Kidney capillary endothelial cell (primary cell): ENCODE measurements at places on chromosomes 6 and 20.

GRCh38 chr6:131784561-131784960 is 23.3 kb upstream of the ENPP1 start:
- DNase-seq: no peak

- no peak for DNase-seq
Observed at GRCh38 chr6:149544646-149545257, 1.1 kb downstream of the PPIL4 start.

- DNase-seq: peak; percentile 54
Observed at GRCh38 chr6:139569566-139569965, 195.1 kb upstream of the CITED2 start.

GRCh38 chr6:134123666-134124208 is 71.3 kb upstream of the SLC2A12 start:
- peak; percentile 44 for DNase-seq

DNA sequence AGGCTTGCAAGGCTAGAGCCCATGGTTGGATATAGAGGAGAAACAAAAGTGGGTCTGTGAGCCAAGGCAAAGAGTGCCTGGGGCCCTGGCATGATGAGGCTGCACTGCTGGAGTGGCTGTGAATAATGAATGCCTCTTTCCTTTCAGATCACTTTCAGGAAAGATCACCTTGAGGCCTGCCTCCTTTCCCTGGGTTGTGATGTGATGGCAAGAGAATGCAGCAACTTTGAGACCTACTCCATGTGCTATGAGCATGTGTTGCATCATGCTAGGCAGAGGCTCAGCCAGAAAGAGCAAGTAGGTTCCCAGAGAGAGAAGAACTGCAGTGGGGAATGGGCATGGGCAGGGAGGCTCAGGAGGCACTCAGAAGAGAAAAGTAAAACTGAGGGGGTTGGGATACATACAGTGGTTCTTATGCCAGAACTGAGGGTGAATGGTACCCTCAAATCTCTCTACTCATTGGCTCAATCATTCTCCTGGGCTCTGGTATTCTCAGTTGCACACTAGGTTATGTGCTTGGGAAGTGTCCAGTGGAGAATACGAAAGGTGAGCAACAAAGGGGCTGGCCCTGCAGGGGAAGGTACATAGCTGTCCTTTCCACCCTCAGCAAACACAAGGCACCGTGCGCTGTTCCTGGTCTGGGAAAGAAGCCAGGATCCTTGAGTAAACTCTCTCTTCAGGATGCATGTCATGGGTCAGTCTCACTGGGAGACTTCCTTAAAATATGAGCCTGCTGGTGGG is 45.9 kb downstream of the CD164 start:
- DNase-seq: peak; percentile 19

GRCh38 chr20:8788831-8789230 is 280.1 kb upstream of the PLCB4 start:
- DNase-seq: no peak

GRCh38 chr6:1536526-1537429 is 72.9 kb upstream of the FOXC1 start:
- no peak for DNase-seq

DNA sequence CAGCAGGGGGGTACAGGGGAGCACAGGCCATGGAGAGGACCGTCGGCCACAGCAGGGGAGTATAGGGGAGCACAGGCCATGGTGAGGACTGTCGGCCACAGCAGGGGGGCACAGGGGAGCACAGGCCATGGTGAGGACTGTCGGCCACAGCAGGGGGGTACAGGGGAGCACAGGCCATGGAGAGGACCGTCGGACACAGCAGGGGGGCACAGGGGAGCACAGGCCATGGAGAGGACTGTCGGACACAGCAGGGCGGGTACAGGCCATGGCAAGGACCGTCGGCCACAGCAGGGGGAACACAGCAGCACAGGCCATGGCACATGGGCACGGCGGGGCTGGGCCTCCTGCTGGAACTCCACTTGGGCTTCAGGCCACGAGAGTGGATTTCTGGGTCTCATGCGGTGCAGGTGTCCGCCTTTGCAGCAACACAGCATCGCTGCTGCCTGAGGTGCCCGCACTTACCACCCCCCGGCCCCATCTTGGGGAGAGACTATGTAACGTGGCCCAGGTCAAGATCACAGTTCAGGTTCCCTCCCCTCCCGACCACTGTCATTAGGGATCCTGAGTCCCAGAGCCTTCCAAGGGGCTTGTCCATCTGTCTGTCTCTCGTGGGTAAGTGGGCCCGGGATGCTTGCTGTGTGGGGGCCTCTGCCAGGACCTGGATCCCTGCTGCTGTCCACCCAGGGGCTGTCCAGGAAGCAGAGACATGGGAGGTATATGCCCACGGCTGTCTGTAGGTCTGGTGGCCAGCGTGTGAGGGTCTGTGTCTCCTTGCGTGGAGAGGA is 2.5 kb downstream of the NPBWR2 start:
- DNase-seq: no peak

- DNase-seq: peak; percentile 76
Observed at GRCh38 chr6:159693894-159694545, 979 bp upstream of the SOD2 start.

DNA sequence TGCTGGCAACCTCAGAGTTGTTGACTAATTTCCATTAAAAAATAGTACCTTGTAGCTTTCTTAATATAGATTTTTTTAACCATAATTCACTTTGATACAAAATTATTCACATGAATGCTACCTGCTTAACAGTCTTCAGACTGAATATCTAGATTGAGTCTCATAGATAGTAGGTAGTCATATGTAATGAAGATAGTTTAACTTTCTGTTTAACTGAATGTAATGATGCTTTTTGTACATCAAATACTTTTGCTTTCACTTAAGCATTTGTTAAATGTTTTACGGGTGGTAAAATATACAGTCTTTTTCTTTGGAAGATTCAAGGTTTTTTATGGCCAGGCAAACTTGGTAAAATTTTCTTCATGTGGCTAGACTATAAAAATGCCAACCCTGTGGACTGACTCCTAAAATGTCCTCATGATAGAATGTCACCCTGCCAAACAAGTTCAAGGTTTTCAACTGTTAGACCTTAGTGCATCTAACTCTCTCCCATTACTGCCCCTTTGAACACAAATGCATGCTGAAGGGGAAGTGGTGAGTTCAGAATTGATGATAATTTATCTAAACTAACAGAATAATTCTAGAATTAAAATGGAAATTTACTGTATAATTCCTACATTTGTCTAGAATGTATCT is 16.4 kb downstream of the TBPL1 start:
- no peak for DNase-seq
